ENCODE measurements at places on chromosomes 1 and 21.

DNA sequence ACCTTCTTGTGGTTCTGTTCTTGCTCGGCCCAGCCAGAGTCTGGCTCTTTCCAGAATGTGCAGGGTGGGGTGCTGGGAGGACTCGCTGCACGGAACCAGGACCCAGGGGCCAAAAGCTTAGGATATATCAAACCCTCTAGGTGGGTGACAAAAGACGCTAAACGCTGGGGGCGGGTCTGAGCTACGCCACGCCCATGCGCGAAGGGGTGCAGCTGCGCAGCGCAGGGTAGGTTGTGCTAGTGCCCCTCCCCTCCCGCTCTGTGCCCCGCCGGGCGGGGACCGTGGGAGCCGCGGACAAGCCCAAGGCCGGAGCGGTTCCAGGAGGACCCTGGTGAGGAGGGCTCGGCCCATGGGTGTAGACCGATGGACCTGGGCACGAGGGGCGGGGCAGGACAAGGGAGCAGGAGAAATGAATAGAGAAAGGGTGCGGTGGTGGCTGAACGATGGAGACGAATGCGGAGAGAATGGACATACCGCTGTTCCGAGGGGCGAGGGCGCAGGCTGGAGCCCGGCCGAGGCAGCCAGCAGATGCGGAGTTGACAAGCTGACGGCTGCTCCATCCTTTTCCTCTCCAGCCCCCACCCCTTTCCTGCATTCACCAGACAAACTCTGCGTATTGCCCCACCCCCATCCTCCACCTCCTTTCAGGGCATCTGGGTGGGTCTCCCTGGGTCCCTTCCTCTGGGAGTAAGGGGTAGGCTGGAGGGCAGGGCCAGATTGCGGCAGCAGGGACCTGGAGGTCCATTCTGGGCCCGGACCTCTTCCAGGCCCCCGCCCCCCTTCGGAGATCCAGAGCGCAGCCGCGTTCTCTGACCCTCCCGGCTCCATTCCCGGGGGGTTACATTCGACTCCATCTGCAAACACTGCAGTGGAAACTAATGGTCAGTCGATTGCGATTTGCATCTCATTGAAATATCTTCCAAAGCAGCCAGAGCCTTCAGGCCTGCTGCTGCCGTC is at the start of gene RUSC1:
Gene RUSC1 (plus strand): TSS at position 234 of the 957 bp plus-strand sequence. CDS start 880 bp downstream, outside the sequence.
- peak; percentile 70 for DNase-seq

DNA sequence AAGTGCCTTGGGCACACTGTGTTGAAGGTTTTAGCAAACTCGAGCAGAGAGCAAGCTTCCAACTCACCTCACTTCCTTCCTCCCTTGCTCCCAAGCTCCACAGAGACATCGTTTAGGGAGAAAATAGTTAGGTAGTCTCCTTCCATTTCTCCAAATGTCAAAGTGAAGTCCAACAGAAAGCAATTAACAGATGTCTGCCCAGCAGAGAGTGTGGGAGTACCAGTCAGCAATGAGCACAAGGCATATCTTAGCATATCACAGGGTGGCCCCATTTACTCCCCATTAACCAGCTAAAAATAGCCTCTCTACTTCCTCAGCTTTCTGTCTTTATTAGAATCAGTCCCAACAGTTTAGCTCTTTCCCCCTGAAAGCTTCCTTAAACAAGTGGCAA is 334.2 kb upstream of the CAMK1G start:
- no peak for DNase-seq

- DNase-seq = no peak
These were observed 19.1 kb downstream of the CHRNB2 start for GRCh38 chr1:154586641-154587040.

- no peak for DNase-seq
These were observed 144.2 kb downstream of the DHRS3 start for GRCh38 chr1:12473596-12474362.

GRCh38 chr1:43857163-43857562 is 76.4 kb upstream of the ARTN start:
- no peak for DNase-seq

- DNase-seq = peak; percentile 82
These were observed 9.6 kb upstream of the EPS8L3 start for GRCh38 chr1:109773203-109773899.

DNA sequence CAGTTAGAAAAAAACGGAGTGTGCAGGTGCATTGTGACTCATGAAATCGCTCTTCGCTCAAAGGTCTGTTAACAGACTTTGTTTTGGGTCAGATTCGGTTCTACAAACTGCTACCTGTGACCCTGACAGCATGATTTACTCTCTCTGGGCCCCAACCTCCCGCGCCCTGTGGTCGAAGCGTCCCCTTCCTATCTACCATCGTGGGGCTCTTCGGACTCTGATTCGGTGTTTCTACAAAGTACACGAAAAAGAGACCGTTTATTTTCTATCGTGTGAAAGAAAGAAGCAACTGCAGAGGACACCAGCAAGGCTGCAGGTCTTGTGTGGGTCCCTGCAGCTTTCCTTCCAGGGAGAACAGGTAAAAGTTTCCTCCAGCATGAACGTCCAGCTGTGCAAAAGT is 29.4 kb upstream of the SLC19A1 start:
- no peak for DNase-seq

DNA sequence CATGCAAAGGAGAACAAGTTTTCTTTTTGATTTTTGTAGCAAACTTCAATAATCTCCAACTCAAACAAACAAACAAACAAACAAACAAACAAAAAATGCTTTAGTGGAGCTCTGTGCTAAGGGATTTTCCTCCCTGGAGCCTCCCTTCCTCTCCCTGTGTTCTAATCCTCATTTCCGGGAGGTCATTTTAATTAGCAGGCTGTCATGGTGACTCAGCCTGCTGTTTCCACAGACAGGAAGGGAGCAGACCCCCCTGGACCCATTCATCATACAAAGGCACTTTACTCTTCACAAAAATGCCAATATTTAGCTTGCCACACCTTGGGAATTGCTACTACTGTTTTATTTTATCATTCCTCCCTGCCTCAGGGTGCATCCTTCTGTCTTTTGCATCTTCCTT is 61.0 kb upstream of the SPATA6 start:
- no peak for DNase-seq

GRCh38 chr1:172308577-172308976 is 111.9 kb upstream of the C1orf105 start:
- DNase-seq = no peak

DNA sequence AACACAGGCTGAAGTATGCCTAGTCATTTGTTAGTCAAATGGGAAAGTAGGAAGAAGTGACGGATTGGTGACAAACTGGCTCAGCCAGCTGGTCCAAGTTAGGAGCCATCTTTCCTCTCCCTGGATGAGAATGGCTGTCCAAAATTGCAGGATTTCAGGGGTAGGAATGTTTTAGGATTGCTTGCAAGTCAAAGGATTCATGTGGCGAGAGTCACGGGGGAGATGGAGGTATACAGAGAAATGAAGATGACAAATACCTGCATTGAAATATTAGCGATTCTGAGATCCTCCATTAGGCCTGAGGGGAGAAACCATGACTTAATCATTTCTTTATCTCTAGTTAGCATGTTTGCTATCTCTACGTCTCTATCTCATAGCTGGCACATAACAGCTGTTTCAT is 41.8 kb upstream of the PIGC start:
- no peak for DNase-seq

DNA sequence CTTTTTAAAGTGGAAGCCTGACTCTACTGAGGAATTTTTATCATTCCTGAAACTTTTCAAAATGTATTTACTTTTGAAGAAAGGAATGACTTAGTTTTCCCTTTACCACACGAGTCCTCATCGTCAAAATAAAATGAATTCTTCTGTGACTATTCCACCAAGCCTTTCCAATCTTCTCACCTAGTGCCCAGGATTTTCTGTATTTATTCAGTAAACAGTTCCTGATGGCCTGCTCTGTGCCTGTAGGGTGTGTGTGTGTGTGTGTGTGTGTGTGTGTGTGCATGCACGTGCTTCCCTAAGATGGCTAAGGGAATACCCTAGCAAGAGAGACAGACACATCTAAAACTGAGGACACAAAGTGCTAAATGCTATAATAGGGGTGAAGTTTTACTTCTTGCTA is 395.0 kb upstream of the USP24 start:
- DNase-seq = no peak

DNA sequence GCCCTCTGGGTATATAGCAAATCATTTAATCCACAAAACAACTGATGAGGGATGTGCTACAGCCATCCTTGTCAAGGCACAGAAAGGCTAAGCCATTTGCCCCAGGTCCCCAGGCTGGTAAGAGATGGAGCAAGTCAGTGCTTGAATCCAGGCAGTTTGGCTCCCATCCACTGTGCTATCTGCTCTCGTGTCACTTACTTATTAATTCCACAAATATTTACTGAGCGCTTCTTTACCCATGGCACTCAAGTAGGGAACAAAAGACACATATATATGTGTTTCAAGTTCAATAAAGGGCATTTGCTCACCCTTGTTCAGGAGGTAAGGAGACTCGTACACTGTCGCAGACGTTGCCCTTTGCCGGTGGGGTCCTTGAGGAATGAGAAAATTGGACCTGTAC is 38.6 kb upstream of the MPZL1 start:
- no peak for DNase-seq

DNA sequence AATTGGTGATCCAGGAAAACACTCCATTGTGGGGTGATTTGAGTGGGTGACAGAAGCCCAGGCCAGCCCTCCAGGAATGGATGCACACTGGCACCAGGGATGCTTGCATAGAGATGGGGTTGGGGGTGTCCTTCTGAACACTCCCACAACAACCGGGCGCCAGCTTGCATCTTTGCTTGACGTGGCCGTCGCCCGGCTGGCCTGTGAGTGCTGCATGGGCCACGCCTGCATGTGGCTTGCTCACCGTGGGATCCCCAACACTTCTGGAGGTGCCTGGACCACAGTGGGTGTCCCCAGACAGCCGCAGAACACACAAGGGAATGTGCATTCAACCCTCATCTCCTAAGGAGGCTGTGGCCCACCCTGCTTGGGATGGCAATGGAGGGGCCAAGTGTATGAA is 55.1 kb downstream of the SIK1 start:
- no peak for DNase-seq

DNA sequence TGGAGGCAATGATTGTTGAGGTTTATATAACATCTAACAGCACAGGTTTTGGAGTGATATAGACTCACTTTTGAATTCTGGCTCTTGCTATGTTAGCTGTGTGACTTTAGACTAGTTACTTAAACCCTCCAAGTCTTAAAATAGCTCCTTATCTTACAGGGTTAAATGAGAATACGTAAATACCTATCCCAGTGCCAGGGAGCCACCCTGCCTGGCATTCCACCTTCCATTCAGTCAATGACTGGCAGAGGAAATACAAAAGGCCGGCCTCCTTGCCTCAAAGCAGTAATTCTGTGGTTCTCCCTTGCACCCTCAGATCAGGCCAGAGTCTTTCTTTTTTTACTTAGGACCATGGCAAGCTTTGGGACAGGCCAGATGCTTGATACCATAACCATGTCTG is 31.8 kb downstream of the DBT start:
- no peak for DNase-seq

GRCh38 chr21:45588086-45588825 is 46.0 kb upstream of the SLC19A1 start:
- DNase-seq = no peak

DNA sequence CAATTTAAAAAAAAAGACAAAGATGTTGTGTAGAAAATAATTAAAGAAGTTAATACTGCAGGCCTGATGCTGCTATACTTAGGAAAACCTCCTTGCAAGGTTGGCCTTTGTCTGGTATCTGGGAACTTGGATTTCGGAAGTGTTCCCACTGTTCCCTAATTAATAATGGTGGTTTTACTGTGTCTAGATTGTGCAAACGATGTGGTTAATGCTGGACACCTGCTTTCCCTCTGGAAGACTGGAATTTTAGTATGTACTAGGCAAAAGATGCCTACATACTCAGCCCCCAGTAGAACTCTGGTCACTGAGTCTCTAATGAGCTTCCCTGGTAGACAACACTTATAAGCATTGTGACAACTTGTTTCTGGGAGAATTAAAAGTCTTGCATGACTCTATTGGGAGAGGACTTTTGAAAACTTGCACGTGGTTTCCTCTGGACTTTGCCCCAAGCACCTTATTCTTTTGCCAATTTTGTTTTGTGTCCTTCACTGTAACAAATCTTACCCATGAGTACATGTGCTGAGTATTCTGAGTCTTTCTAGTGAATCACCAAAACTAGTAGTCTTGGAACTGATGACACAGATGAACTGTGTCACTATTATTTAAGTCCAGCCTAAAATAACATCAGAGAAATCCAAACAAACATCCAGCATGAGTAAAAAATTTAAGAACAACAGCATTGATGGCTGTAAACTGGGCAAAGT is 40.4 kb downstream of the LIN9 start:
- DNase-seq = no peak

- no peak for DNase-seq
These were observed 102.2 kb downstream of the PHTF1 start for GRCh38 chr1:113657126-113657525.

GRCh38 chr21:36209626-36210171 is 53.1 kb downstream of the DOP1B start:
- DNase-seq = peak; percentile 69

- peak; percentile 66 for DNase-seq
These were observed 495 bp upstream of the NTRK1 start for GRCh38 chr1:156860113-156860627.

GRCh38 chr1:205680073-205680851 is at the start of gene SLC45A3:
TSS of gene SLC45A3 (minus strand) at chr1:205680509. CDS start at chr1:205664656, 15,853 bp downstream.
- DNase-seq = peak; percentile 25

DNA sequence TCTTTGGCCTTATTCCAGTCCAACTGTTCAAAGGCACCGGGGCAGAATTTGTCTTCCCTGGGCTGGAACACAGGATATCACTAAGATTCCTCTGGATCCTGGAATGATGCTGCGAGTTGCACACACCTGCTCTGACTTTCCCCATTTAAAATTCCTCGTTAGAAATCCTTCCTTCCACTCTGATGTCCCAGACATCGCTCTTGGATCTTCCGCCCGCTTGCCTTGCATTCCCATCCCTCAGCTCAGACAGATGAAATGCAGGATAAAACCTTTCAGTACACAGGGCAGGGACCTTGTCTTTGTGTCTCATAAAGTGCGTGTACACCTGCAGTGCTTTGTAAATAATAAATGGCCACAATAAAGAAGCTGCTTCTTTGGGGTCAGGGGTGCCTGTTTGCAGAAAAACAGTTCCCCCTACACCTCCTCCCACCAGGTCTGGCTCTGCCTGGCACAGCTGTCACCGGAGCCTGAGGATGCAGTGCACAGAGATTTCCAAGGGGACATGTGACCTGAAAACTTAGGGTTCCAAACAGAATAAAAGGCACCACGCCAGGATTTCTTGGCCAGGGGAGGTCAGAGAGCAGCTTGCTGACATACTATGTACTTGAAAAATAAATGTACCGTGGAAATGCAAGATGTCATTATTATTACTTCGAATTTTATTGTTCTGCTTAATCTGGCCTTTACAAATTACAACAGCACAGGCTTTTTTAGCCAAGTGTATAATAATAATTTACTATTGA is 62.9 kb upstream of the SYT6 start:
- no peak for DNase-seq

- DNase-seq = no peak
These were observed 83.6 kb upstream of the HP1BP3 start for GRCh38 chr1:20870718-20871117.

- no peak for DNase-seq
These were observed 94.0 kb downstream of the DMRTB1 start for GRCh38 chr1:53552981-53553733.

GRCh38 chr1:157163273-157164127 is 25.3 kb upstream of the ETV3 start:
- peak; percentile 71 for DNase-seq

All from CD4-positive, alpha-beta T cell treated with Interleukin-10 for 1 hour (primary cell).